ENCODE measurements at places on chromosomes 6 and 20.

- no peak for DNase-seq
These were observed 627.4 kb upstream of the CITED2 start for GRCh38 chr6:140001821-140002341.

DNA sequence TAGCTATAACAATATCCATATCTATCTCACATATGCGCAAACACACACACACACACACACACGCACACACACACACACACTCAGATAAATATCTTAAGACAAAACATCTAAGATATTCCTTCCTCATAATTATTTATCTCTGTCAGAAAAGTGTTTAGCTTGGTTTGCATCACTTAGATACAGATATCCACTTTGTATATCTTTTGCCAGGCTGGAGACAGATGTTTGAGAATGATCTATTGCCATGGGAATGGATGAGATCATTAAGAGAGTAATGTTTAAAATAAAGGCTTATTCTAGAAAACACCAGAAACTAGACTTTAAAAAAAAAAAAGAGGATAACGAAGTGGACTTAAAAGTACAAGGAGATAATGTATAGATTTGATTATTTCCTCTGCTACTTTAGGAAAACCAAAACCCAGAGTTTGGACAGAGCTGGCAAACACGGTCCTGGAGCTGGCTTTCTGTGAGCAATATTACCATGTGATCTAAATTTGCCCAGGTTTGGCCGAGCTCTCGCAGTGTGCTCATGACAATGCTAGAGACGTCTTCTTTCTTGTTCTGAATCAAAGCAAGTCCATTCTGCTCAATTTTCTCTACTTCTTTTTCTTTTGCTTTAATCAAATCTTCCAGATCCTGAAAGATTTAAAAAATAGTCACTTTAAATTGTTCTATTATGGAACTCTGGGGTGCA lies 411.8 kb downstream of the SYNE1 start:
- no peak for DNase-seq

- no peak for DNase-seq
These were observed 6.6 kb downstream of the TM9SF4 start for GRCh38 chr20:32116079-32116521.

- no peak for DNase-seq
These were observed 775 bp downstream of the PIGU start for GRCh38 chr20:34675993-34676641.

- no peak for DNase-seq
These were observed 14.9 kb downstream of the TMEM181 start for GRCh38 chr6:158574800-158575199.

DNA sequence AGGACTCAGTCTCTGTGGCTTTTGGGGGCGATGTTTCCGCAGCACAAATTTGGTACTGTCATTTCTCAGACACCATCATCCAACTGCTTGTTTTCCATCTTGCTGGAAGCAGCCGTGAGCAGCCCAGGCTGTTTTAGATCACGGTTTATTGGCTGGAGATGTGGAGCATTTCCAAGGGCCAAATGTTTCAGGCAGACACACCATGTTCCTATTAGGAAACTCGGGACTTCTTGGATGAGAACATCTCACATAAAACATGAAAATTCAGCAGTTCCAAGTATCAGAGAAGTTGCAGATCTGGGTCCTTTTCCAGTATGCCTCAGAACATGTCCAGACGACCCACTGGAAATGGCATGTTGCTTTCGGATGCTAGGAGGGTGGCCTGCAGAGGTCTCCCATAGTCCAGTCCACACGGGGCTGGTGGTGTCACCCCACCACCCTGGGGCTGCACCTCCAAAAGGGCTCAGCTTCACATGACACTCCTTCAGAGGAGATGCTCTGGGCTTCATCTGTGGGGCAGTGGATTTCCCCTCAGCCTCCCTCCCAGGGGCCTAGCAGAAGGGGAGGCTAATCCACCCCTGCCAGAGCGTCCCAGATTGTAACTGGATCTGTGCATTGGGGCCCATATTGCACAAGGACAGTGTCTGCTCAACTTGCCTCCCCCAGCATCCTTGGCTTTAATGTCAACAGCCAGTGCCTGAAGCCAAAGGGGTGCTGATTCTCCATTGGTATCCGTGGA lies 176.3 kb downstream of the SCP2D1 start:
- no peak for DNase-seq

GRCh38 chr6:75842732-75843131 lies 93.7 kb downstream of the MYO6 start:
- no peak for DNase-seq

DNA sequence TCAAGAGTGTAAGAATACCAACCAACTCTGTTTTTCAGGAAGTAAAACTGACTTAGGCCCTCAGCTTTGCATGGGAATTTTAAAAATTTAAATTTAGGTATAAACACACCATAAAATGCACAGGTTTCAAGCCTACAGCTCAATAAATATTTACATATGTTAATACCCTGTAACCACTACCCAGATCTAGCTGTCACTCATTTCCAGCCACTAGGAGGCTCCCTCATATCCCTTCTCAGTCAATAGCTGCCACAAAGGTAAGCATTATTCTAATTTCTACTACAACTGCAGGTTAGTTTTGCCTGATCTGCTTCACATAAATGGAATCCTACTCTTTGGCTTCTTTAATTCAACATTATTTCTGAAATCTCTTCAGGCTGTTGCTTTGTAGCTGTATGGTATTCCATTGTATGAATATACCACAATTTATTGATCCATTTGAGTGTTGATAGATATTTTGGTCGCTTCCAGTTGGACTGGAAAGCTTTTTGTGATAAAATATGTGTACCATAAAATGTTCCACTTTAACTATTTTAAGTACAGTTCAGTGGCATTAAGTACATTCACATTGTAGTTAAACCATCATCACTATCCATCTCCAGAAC lies 32.5 kb upstream of the MEI4 start:
- DNase-seq, result no peak

DNA sequence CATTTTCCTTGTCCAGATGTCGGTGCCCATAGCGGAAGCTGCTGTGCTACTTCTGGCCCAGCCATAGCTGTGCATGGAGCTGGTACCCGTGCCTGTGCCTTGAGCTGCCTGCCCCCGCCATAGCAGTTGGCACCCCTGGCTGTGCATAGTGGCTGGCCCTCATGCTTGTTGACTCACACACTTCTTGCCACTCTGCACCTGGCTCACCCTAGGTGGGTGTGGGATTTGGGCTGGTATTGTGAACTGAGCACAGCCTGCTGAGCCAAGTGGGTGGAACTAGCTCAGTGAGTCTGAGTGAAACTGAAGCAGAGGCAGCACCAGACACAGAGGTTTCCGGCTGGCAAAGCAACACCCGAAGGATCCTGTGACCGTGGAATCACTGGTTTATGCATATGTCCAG lies 689.5 kb upstream of the EYS start:
- DNase-seq, result no peak

DNA sequence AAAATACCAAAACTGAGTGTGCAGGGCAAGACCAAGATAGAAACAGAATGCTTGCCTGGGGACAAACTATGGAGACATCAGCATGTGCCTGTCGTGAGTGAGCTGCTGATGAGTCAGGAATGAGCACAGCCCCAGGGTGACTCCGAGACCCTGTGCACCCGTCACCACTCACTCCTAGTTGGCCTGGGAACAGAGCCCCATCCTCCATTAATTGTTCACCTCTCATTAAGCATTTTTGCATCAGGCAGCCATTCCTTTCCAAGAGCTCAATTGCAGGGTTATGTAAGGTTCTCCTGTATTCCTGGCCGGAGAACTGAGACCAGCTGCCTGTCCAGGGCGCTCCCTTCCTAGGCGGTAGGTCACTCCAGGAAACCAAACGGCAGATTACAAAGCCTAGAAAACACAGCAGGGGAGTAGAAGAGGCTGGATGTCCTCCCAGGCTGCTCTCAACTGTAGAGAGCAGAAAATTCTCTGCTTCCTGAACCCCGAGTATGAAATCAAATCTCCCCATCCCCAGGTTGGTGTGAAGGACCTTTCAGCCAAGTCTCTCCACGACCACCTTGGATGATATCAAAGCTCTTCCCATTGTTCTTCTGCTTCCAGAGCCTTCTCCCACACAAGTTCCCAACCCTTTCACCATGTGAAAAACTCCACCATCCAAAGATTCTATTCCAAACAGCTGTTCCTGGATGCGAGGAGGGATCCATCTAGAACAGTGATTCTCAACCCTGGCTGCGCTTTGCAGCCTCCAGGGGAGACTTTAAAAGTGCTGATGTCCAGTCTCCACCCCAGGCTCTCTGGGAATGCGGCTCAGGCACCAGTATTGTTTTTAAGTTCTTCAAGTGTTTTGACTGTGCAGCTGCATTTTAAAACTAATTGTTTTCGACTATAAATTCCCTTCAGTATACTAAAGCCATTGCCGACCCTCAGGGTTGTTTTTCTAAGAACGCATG lies 532.6 kb upstream of the JARID2 start:
- DNase-seq, result no peak
